ENCODE measurements at places on chromosomes 6 and 20.

DNA sequence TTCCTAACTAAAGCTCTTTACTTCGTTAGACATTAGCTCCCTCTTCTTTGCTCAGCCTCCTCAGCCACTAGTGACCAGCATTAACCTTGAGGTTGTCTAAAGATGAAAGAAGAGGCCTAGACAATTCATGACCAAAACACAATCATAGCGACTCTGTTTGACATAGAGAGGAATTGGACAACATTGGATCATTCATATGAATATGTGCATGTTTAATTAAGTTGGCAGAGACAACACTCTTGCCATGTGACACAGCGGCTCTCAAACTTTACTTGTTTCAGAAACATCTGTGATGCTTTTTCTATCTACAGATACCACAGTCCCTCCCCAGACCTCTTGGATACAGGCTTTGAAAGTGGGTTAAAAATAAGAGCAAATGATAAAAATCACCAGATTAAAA is 81.7 kb downstream of the LINC00237 start:
- DNase-seq = no peak

- no peak for DNase-seq
These were observed 10.9 kb downstream of the LRRC1 start for GRCh38 chr6:53805725-53806124.

GRCh38 chr6:170284126-170284773 is 6.6 kb downstream of the DLL1 start:
- no peak for DNase-seq

GRCh38 chr20:62571669-62572344 is 70.5 kb upstream of the SLCO4A1 start:
- DNase-seq = peak; percentile 18

- no peak for DNase-seq
These were observed 89.7 kb downstream of the FBXO5 start for GRCh38 chr6:152893187-152893586.

GRCh38 chr6:82712389-82712788 is 348.8 kb downstream of the TPBG start:
- DNase-seq = no peak

GRCh38 chr6:64081453-64081852 is 445.9 kb downstream of the PHF3 start:
- DNase-seq = no peak

DNA sequence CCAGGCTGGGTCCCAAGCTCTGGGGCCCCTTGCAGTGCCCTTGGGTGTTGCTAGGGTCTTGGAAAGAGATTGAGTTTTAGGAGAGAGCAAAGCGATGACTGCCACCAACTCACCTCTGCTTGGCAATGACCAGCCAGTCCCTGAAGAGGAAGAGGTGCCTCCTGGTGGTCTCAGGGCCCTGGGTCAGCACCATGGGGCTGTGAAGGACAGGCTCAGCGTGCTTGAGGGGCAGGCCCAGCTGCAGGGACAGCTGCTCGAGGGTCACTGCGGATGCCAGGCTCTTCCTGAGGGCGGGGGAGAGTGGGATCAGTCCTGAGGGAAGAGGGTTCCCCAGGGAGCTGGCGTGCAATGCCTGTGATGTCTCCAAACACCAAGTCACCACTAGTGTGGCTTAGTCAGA is 50.8 kb upstream of the TAGAP start:
- DNase-seq = no peak

DNA sequence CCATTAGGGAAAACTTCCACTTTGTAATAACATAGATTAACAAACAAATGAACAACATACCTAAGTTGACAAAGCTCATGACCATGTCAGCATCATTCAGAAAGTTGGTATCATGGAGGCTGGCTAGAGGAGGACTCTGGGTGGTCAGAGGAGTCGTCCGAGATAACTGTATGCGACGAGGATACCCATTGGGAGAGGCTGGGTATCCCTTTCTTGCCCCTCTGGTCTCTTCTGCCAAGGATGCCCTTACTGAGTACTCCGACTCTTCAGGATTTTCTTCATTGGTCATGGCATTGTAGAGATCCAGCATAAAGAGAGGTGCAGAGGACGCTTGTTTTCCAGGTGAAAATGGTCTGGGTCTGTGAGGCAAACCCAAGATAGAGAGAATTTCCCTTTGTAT is 1.1 kb downstream of the BMP5 start:
- DNase-seq = no peak

DNA sequence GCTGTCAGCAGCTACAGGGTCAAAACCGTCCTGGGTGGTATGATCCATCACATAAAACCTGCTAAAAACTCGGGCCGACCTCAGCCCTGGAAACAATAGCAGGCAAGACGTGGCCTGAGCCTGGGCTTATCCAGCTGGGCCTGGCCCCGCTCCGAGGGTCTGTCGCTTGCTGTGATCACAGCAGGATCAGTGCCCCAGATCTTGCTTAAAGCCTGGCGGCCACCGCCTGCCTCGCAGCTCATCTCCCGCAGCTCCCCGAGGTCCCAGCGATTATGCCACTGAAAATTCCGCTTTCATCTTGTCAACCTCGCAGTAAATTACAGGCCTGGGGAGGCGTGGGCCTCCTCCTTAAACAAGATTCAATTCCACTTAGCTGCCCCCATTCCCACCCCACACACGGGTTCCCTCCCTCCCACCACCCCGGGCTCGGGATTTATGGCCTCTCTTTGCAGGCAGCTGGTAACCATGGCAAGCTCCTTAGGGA is 40.1 kb downstream of the CDH22 start:
- no peak for DNase-seq

DNA sequence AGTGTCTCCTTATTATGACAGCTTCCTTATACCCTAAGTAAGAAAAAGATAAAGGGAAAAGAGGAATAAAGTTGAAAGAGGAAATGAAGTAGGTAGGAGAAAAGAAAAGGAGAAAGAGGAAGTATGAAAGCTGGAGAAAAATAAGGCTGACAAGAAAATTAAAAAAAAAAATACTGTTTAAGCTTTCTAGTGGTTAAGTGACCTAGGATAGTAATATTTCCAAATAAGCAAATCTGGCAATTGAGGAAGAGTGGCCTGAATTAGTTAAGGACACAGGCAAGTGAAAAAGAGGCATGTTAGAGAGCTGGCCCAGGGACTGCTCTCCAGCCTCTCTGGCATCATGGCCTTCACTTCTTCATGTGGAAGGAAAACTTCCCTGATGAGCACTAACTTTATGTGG is 76.5 kb upstream of the ADGRF1 start:
- peak; percentile 22 for DNase-seq

- DNase-seq = no peak
These were observed 120.4 kb downstream of the LRRC1 start for GRCh38 chr6:53915026-53915691.

DNA sequence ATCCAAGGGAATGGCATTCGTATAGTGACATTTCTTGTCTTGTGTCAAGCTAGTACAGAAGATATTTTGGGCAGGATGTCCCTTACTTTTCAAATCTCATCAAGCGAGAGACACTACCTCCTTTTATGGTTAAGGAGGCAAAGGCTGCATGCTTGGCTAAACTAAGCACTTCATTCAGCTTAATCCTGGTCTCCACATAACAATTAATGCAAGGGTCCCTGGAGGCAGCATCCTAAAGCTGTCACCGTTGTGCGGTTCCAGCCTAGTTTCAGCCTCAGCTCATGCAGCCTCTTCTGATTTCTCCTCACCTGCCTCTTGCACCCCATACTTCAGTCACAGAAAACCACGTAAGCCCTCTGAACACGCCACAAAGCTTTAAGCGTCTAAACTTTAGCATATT is 67.1 kb upstream of the SLC22A23 start:
- no peak for DNase-seq

- no peak for DNase-seq
These were observed 8.9 kb downstream of the VSTM2L start for GRCh38 chr20:37911838-37912281.

DNA sequence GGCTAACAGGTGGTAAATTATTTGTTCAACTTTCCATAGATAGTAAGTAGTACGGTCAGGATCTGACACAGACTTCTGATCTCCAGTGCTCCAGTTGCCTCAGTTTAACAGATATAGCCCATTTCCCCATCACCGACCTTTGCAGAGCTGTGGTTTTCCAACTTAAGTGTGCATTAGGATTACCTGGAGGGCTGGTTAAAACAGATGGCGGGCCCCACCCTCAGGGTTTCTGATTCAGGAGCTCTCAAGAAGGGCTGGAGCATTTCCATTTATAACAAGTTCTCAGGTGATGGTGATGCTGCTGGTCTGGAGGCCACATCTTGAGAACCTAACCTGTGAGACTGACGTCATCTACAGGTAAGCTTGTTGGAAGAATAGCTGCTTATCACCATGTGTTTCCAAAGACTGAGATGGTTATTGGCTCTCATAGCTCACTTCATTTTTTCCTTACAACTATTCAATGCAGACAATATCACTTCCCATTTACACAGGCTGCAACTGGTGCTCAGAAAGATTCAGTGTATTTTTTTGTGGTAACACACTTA is 360.1 kb upstream of the CHD6 start:
- no peak for DNase-seq

- no peak for DNase-seq
These were observed 20.1 kb downstream of the COL21A1 start for GRCh38 chr6:56227071-56227879.

- no peak for DNase-seq
These were observed 12.1 kb upstream of the PFDN4 start for GRCh38 chr20:54195483-54196472.

DNA sequence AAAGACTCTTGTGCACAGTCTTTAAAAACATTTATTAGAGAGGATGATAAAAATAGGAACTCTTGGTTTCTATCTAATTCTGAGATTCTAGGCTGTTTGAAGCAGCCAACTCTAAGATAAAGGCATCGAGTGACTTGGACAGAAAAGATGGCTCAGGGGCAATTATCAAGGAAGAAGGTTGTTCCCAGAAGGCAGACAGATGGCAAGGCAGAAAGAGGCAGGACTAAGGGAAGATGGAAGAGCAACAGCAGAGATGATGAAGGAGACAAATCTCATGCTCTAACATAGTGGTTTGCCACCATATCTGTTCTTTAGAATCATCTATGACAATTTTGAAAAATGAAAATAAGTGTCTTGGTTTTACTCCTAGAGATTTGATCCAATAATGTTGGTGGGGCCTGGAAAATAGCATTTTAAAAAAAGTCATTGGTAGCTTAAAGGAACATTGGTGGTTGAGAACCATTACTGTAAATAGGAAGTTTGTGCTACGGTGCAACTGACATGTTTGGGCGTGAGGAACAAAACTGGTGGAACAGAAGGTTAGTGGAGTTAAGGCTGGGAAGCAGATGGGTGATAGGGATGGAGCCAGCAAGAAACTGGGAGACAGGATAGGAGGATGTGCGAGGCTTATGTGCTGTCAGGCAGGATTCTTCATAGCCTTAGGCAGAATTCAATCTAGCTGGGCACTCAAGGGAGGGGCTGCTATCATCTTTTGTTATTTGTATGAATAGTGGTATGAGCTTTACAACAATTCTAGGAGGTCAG is 751.1 kb downstream of the DHX35 start:
- no peak for DNase-seq

GRCh38 chr20:6355754-6356451 is 233.1 kb upstream of the FERMT1 start:
- DNase-seq = no peak

GRCh38 chr6:28496099-28496779 is 19.4 kb downstream of the GPX6 start:
- no peak for DNase-seq

DNA sequence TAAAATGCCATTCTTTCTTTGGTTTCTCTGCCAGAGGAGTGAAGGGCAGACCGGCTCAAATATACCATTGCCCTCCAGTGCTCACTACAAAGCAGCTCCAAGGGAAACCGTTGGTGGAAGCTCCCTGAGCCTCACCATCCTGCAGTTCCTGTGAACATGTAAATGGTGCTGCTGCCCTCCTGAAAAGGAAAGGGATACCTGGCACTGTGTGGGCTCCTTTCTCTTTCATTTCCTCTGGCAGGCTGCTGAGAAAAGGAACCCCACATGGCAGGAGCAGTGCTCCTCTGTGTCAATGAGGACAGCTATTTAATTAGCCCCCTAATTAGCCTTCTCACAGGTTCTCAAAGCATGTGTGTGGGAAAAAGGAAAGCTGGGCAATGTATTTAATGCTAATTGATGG is 142.5 kb downstream of the KLHL32 start:
- DNase-seq = no peak

- no peak for DNase-seq
These were observed 174.4 kb upstream of the EXOC2 start for GRCh38 chr6:867378-867777.

GRCh38 chr20:6614836-6615235 is 152.7 kb upstream of the BMP2 start:
- no peak for DNase-seq

DNA sequence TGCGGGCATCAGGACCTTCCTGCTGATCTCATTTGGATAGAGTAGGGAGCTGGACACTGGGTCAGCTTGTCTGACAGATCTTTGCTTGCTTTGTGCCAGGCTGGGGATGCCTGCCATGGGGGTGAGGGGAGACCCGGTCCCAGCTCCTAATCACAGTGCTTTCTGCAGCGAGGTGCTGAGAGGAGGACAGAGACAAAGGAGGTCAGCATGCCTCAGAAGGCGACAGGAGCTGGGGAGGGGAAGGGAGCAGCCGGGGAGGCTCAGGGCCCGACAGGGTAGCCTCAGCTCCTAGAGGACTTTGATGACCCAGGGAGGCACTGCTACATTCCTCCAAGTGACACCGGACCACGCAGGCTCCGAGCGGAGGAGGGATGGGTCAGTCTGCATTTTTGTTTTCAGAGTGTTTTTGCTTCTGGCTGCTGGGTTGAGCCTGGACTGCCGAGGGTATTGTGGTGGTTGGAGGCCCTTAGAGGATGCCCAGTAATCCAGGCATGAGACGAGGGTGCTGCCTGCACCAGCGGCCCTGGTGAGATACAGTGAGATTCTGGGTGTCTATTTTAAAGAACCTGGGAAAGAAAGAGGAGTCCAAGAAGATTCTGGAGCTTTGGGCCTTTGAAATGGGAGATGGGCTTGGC is 7.8 kb downstream of the RBM38 start:
- DNase-seq = no peak

GRCh38 chr20:17870086-17870740 is 98.4 kb downstream of the SNX5 start:
- no peak for DNase-seq

- DNase-seq = no peak
These were observed 16.5 kb upstream of the EFHC1 start for GRCh38 chr6:52403627-52404026.

- no peak for DNase-seq
These were observed 74.7 kb downstream of the SLC23A2 start for GRCh38 chr20:4926531-4927156.

- no peak for DNase-seq
These were observed 23.2 kb downstream of the TRERF1 start for GRCh38 chr6:42428326-42429041.

GRCh38 chr20:44752099-44752931 is 6.7 kb downstream of the KCNK15 start:
- DNase-seq = no peak

- no peak for DNase-seq
These were observed 157.7 kb upstream of the FLRT3 start for GRCh38 chr20:14495066-14495465.

- no peak for DNase-seq
These were observed 81.6 kb downstream of the MRPL14 start for GRCh38 chr6:44045672-44046015.

DNA sequence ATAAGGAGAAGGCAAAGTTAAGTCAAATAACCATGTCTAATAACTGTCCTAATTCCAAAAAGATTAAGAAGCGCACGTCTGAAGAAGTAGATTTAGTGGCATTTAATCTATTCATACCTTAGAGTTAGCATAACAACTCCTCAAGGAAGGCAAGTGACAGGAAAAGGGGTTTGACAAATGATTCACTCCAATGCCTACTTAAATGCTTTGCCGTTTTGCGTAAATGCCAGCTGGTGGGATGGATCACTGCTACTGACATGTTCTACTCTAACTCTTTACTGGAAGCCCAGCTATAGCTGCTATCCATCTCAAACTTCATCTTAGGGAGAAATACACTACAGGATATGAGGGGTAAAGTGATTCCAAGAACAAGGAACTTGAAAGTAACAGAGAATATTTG is 347.3 kb upstream of the RUNX2 start:
- no peak for DNase-seq
